ENCODE measurements at places on chromosomes 1 and 21.

GRCh38 chr1:2159124-2159523, 35.4 kb downstream of the FAAP20 start:
- DNase-seq: no peak

DNA sequence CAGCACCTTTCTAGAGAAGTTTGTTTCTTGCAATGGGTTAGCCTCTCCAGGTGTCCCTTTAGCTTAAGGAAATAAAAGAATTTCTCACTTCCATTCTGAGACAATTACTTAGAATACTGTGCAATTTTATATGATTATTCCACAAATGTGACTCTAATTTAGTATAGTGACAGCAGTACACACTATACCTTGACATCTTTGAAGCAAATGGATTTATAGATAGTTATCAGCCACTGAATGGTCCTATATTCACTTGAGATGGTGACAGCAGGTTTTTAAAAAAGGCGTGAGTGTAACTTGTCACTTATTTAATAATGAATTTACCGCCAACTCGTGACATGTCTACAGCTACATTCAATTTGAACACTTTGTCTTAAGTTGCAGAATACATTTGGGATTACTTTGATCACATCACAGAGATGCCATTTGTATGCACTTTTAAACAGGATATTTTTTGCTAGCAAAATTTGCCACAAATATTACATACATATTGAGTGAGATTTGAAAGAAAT, 71.6 kb downstream of the USP25 start:
- no peak for DNase-seq

DNA sequence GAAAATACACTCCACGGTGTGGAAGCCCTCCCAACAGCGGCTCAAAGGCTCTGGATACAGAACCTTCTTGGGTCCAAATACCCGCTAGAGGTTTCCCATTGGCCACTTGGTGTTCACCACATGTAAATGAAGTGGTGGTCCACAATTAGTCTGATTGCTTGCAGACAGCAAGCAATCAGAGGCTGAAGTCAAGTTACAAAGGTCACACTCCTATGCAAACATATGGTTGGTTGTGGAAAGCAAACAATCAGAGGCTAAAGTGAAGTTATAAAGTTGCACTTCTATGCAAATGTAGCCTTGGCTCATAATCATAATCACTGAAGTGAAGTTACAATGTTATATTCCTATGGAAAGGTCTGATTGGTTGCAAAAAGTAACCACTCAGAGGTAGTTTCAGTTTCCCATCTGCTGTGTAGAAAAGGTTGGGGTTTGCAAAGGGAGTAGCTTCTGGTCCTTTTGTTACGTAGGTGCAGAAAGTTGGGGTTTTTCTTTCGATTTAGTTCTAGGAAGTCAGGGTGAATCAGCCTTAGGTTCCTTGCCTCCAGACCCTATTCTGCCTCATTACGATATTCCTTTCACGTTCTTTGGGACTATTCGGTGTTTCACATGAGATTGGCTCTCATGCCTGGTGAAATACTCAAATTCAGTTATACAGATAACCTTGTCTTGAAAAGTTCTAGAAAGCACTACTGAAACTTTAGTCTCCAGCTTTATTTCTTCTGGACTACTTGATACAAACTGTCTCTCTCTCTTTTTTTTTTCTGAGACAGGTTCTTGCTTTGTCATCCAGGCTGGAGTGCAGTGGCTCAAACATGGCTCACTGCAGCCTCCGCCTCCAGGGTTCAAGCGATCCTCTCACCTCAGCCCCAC, 36.7 kb upstream of the MTF2 start:
- peak; percentile 87 for DNase-seq

- DNase-seq: no peak
Observed at GRCh38 chr1:29642519-29642918, 406.2 kb downstream of the PTPRU start.

- DNase-seq: no peak
Observed at GRCh38 chr1:85656256-85656655, 52.0 kb downstream of the ZNHIT6 start.

GRCh38 chr1:113142791-113143190, 69.8 kb downstream of the LRIG2 start:
- DNase-seq: no peak

DNA sequence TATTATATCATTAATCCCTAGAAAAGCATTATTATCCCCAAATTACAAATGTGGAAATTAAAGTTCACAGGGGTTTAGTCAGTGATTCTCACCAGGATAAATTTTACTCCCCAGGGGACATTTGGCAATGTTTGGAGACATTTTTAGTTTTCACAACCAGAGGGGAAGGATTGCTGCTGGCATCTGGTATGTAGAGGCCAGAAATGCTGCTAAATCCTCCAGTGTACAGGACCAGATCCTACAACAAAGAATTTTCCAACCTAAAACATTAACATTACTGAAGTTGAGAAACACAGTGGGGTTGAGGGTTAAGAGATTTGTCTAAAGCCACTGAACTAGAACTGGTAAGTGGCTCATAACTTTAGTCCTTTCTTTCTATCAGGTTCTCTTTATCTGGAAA, 162.0 kb upstream of the SYT6 start:
- no peak for DNase-seq

DNA sequence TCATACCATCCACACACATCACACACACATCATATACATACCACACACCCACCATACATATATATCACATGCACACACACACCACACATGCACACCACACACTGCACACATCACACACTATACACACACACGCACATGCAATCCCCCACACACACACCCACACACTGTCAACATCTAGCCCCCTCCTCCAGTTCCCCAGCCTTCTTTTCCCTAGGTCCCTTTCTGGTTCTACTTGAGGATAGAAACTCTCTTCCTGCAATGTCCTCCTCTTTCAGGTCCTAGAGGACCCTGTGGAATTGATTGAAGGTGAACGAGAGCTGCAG, 4.3 kb downstream of the CASQ1 start:
- DNase-seq: no peak

GRCh38 chr1:209956116-209956515, 18.1 kb downstream of the SYT14 start:
- no peak for DNase-seq

GRCh38 chr1:173479649-173480048, 2.5 kb downstream of the PRDX6 start:
- no peak for DNase-seq

DNA sequence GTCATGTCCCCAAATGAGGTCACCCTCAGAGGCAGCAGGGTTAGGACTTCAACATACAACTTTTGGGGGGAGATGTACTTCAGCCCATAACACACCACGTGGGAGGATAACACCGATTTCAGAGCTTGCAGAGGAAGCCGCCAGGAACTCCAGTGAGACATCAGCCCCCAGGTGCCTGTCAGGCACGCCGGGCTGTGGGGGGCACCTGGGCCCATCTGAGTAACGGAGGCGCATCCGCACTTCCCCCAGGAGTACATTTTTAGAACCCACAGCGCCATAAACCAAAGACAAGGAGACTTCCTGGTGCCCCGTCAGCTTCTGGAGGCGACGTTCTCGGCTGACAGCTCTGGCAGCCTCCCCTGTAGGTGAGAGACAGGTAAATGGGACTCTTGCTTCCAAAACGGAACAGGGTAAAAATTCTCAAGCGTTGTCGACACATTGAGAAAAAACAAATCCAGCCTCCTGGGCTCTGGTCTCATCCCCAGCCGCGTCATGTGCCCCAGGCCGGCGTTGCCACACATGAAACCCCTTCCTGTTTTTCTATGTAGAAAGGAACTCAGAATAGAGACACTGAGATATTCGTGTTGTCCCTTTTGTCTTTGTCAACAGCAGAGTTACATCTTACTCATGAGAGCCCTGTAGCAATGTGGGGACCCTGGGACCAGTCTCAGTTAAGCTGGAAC, 93.3 kb downstream of the PDE9A start:
- DNase-seq: peak; percentile 24

- peak; percentile 78 for DNase-seq
Observed at GRCh38 chr1:226653311-226653921, 85.7 kb downstream of the ITPKB start.

- DNase-seq: no peak
Observed at GRCh38 chr1:247548769-247549182, at the start of gene GCSAML. Gene GCSAML (plus strand): TSS chr1:247549134. CDS start chr1:247549192, 58 bp downstream.

DNA sequence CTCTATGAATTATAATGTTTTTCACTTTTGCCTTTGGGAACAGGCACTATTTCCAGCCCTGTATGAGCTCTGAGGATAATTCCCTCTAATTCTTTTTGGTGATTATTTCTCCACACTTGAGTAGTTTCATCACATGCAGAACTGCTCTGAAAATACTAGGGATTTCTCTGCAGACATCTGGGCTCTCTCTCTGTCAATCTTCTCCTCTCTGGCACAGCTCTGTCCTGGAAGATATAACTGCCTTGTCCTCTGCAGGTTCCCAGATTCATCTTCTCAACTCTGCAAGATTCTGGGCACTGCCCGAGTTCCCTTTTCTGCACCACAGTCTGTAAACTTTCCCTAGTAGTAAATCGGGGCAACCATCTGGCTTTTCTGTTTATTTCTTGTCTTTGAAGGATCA, 131.3 kb upstream of the FMN2 start:
- no peak for DNase-seq

GRCh38 chr1:117612517-117613248, 6.8 kb downstream of the TENT5C start:
- DNase-seq: peak; percentile 62

GRCh38 chr21:46060596-46061061, 37.3 kb upstream of the COL6A2 start:
- peak; percentile 9 for DNase-seq

GRCh38 chr21:25412100-25412499, 195.2 kb downstream of the MRPL39 start:
- no peak for DNase-seq

- no peak for DNase-seq
Observed at GRCh38 chr1:84236256-84236655, 65.3 kb upstream of the SAMD13 start.

DNA sequence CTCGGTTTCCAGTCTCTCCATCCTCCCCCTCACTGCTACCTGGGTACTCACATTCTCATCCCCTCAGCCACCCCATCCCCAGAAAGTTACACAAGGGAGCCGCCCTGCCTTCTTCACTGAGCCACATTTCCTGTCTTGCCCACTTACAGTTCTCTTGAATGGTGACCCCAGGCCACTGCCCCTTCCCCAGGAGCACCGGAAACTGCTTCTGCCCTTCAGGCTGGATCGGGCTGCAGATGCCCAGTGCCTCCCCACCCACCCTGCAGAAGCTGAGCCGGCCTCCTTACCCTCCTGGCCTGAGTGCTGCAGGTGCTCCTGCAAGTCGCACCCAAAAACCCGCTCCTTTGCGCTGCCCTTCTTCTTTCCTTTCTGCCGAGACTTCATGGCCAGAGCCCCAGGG, 450 bp downstream of the ARHGAP30 start:
- peak; percentile 24 for DNase-seq

GRCh38 chr1:234771642-234772344, 161.8 kb upstream of the IRF2BP2 start:
- DNase-seq: no peak

GRCh38 chr1:235317168-235317567, 10.8 kb downstream of the ARID4B start:
- no peak for DNase-seq

- DNase-seq: no peak
Observed at GRCh38 chr1:151596166-151596953, 15.5 kb upstream of the SNX27 start.

All from activated CD4-positive, alpha-beta T cell treated with anti-CD3 and anti-CD28 coated beads, Interleukin-10, Interleukin-2, amounts not matched to agents 100 ng/mL and 50 ng/mL, durations not matched to agents 16 hours and 8 hours (primary cell).